Activated naive CD4-positive, alpha-beta T cell (primary cell): ENCODE measurements at places on chromosomes 7 and 10.

- no peak for DNase-seq
These were observed 166.5 kb upstream of the RHEB start for GRCh38 chr7:151686016-151686766.

GRCh38 chr10:13092291-13093102 lies 7.5 kb upstream of the OPTN start:
- no peak for DNase-seq

DNA sequence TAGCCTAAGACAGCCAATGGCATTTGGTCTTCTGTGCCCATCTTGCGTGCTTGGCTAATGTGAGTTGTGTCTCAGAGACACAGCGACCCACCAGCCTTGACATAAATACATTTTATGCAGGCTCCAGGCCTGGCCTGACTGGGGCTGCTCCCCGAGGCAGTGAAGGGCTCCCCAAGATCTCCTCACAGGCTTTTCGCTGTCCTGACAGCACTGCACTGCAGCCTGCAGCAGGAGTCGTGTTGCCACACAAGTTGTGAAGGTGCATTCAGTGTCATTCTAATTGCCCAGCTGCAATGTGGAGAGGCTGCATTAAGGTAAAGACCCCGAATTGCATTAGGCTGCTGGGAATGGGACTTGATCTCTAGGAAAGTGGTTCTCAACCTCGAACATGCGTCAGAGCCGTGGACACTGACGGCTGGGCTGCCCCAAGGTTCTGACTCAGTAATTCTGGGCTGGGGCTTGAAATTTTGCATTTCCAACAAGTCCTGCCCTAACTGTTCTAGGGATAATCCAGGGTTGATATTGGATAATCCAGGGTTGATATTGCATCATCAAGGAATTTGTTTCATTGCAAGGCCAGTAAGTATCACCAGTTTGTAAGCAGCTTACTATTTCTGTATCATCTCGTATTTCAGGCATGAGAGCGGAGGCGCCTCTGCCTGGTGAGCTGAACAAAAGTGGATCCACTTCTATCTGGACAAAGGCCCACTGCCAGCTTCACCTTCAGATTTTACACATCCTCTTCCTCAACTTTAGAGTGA lies 108.7 kb upstream of the INSIG1 start:
- no peak for DNase-seq

DNA sequence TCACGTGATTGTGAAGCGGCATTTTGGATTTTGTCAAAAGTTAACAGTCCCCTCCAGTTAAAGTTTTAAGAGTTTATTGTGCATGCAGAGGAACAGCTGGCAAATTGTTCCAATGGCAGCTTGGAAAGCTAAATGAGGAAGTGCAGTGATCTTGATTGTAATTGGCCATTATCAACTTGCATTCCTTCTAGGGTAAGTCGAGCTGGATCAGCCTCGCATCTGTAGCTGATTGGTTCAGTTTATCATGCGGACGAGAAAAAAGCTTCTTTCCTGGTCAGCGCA lies 566 bp downstream of the ZNF789 start:
- DNase-seq: no peak

DNA sequence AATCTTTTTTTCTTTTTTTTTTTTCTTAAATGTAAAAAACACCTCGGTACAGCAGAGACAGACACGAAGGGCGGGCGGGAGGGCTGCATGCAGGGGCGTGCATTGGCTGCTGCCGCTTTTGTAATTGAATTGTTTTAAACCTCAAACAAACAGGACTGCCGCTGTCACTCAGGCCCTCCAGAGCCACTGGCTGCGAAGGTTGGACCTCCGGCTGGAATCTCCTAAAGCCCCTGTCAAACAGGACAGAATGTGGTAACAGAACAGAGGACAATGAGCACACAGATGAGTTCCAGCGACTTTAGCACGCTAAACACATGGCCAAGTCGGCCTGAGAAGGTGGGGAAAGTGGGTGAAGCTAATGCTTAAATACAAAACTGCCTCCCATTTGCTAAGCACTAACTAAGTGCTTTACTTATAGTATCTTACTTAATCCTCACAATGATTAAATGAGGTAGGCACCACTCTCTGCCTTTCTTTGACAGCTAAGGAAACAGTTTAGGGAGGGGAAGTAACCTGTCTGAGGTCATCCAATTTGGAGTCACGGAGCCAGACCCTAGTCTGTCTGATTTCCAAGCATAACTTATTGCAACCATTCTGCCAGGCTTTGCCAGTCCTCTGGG lies 3.0 kb upstream of the NDST2 start:
- no peak for DNase-seq

- DNase-seq: no peak
These were observed 168.9 kb downstream of the CSTF2T start for GRCh38 chr10:51530541-51530940.

GRCh38 chr7:34011017-34011695 lies 105.8 kb downstream of the BMPER start:
- DNase-seq: no peak

- no peak for DNase-seq
These were observed at the start of gene MARVELD1 for GRCh38 chr10:97713339-97713825. TSS of gene MARVELD1 (plus strand) at chr10:97713730. CDS start at chr10:97713877, 147 bp downstream.

DNA sequence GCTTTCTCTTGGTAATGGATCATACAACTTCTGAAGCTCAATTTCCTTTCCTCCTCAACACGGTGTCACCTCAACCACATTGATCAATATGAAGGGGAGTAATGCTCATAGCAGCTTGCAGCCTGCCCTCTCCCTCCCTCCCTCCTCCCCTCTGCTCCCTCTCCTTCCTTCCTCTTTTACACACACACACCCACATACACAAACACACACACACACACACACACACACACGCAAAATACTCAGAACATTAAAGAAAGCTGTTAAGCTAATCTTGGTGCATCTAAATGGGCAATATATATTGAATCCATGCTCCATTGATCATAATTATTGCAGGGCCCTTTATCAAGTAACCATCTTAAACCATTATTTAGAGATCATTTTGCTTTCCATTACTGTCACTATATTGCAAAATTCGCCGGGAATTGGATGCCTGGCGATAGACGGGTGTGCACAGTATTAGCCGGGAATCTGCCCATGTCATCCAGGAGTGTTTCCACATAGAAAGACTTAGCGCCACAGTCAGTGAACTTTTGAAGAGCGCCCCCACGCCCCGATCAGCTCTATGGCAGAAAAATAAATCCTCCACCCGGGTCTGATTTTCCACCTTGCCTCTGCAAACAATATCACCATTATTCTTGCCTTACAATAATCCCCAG lies 122.0 kb downstream of the PRLHR start:
- no peak for DNase-seq

DNA sequence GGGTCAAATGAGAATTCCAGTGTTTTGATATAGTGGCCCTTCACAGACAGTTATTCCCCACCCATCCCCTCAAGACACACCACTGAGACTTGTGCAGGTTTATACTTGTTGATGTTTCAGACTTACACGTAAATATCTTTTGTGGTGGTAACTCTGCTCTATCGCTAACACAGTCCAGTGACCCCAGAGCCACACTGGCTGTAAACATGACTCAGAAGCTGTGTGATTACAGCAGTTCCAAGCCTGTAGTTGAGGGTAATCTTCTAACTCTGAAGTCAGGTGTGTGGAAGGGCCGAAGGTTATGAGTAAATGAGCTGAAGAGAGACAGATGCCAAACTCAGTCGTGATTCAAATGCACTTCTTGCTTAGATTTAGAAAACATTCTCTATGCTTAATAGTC lies 19.4 kb downstream of the NOBOX start:
- DNase-seq: no peak

- no peak for DNase-seq
These were observed 299.6 kb downstream of the LHFPL3 start for GRCh38 chr7:104628017-104628416.

- DNase-seq: no peak
These were observed 202.8 kb downstream of the IPMK start for GRCh38 chr10:58064714-58065528.

DNA sequence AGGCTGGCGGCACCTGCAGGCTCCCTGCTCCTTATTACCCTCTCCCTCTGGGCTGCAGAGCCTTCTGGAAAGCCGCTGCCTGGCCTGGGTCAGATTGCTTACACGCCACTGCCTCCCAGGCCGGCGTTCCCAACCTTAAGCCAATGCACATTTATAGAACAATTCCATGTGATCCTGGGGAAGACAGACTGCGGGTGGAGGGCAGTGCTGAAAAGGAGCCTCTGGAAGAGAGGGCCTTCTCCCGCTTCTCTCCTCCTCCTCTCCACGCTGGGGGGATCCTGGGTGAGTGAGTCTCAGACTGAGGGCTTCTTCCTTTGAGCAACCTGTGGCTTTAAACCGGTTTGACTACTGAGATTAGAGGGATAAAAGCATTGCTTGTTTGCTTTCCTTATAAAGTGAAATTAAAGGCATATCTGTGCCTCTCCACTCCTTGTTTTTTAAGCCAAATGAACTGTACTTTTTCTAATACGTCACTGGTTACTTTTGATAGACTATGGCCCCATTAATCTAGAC lies 5.5 kb downstream of the TACC2 start:
- DNase-seq: no peak

DNA sequence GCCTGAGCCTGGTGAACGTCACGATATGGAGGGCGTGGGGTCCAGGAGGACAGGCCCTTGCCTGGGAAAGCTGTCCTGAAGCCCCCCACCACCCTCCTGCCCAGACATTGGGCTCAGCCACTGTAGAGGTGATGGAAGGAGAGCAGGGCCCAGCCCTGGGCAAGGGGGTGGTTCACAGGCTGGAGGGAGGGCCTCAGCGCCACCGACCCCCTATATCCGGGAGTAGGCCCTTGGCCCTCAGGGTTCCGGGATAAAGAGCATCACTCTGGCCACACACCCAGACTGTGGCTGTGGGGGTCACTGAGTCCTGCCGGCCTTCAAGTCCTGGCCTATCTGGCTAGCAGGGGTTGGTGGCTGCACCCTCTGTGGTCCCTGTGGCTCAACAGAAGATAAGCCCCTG lies 55.3 kb upstream of the GTF2IRD1 start:
- DNase-seq: no peak

GRCh38 chr10:91034494-91035159 lies 113.7 kb upstream of the ANKRD1 start:
- DNase-seq: no peak

DNA sequence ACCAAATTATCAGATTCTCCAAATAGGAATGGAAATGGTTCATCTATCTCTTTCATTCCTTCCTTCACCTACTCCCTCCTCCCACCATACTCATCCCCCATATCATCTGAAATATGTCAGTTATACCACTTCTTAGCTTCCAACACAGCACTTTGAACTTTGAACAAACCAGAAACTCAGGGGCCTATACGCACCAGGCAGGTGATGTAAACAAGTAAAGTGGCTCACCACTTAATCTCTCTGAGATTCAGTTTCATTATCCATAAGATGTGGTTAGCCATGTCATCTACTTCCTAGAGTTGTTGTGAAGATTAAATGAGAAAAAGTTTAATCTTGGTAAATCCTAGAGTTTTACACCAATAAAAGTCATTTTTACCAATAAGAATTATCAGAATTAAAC lies 65.9 kb upstream of the LRRN3 start:
- DNase-seq: no peak

GRCh38 chr7:40499718-40500117 lies 364.9 kb downstream of the SUGCT start:
- no peak for DNase-seq

DNA sequence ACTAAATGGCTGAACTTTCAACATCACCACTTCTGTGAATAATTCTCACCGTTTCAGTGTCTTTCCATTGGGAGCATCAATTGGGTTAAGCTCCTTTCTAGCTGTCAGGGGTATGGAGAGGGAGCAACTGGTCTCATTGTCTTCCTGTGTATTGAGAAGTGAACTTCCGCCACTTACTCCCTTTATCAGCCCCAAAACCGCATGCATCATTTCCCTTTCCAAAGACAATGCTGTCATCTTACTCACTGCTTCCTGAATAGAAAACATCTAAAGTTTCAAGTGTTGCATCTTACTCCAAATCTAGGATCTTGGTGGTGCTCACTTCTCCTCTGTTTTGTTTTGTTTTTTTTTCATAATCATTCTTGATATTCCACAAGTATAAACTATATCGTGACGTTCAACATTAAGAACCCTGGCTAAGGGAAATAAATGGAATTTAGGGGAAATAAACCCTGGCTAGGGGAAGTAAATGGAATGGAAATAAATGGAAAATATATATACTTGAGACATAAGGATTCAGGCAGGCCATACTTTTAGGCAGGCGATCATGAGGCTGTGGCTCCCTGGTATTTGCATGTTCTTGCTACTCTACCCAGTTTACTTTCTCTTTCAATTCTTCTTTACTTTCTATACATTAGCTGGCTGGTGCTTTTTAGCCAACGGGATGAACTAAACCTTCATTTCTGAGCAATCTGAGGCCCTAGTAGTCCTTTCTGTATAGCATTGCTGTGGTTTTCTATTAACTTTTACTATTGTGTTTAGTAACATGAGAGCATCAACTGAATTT lies 371.9 kb downstream of the BMPER start:
- no peak for DNase-seq

DNA sequence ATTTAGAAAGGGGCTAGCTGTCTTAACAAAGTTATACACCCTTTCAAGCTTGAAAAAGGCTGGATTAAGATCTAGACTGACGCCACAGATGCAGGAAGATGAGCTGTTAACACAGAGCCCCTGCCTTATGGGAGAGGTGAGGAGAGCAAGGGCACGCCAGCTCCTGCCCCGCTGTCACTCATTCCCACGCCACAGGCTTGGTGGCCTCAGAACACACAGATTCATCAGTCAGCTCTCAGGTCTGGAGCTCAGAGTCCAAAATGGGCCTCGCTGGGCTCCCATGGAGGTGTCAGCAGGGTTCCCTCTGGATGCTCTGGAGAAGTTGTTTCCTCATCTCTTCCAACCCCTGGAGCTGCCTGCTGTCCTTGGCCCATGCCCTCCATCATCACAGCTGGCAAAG lies 554.2 kb downstream of the TCERG1L start:
- DNase-seq: no peak

DNA sequence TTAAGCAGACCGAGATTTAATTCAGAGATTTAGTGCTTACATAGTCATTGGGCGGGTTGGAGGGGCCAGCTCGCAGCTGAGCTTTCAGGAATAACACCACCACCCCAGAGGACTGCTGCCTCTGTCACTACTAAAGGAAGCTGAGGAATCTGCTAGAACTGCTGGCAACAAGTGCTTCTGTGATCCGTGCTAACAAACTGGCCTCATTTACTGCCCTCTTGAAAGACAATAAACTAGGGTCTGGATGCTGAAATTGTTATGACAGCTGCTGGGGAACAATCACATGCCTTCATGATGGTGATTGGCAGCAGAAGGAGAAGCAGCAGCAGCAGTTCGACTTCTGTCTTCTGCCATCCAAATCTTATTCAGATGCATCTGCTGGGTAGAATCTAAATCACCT lies 285.5 kb upstream of the TAC1 start:
- DNase-seq: no peak
